ENCODE measurements at places on chromosomes 4 and X. TPM values are rescaled to one million over a fixed set of nuclear protein-coding genes. Genes with fewer than 3 reads are reported as not detected.

DNA sequence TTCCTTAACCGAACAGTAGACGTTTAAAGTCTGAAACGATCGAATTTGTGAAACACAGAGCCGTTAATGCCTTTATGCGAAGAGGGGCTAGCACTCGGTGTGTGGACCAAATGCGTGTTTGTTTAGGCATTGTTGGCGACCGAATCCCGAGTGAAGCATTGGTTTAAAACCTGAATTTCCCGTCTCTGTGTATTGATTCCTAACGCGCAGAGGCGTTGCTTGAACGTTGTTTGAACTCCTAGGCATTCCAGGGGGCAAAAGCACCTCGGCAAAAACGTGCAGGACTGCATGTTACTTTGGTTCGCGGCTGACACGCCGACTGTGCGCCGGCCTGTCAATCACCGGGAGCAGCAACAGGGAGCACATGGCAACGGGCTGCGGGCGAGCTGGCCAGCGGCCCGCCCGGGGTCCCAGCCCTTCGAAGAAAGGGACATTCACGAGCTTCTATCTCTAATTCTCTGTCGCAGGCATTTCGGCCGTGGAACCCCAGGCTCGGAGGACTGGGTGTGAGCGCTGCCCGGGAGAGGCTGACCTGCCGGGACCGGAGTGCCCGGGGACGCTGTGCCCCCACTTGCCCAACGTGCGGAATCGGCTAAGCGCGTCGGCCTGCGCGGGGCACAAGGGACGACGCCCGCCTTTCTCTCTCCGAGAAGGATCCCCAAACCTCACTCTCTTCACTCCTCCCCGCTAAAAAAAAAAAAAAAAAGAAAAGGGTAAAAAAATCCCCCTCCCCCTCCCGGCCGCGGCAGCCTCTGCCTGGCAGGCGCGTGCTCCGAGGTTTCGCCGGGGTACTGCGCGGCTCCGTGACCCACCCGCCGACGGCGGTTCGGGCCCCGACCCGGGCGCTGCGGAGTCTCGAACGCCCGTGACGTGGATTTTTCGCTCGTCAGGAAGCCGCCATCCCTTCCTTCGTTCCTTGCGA lies 810 bp downstream of the SPRY1 start:
- peak; percentile 69 for DNase-seq

DNA sequence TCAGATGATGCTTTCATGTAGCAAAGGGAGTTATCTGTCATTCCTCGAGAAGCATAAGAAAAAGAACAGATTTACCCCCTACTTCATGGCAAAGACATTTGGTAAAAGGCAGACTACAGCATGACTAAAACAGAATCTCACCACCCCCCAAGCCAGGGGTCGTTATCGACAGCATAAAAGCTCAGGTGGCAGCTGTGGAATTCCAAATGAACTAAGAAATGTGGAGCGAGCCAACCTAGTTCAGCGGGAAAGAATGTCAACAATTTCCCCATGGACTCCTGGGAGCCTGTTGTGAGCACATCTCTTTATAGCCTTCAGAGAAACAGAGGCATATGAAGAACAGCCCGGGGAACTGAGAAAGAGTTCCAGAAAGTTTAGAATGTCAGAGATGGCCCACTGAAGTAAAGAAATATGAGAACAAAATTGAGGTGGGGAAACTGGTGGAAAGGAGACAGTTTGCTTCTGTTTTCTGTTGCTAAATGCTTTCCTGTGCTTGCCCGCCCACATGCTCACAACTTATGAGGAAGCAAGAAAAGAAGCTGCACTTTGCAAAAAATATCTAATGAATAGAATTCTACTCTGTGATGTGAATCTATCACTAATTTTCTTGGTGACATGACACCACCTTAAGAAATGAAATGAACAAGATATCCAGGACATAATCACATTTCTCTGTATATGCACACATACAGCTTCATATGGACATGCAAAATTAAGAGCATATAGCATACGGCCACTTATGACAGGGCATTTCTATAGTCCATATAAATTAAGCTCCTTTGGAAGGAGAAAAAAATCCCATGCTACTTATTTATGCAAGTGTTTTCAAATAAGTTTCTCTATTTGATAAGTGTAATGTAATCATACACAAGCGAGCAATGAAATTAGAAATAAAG lies 135.3 kb upstream of the MID1 start:
- DNase-seq, result peak; percentile 9

GRCh38 chr4:24024605-24025004 lies 134.8 kb upstream of the PPARGC1A start:
- DNase-seq, result peak; percentile 60

- no peak for DNase-seq
Measured at GRCh38 chrX:65750674-65751469, 83.4 kb downstream of the MSN start.

Gene CENPVL1
- not detected for total RNA-seq

All from MCF 10A (cell line).